ENCODE measurements at places on chromosomes 2 and 18.

DNA sequence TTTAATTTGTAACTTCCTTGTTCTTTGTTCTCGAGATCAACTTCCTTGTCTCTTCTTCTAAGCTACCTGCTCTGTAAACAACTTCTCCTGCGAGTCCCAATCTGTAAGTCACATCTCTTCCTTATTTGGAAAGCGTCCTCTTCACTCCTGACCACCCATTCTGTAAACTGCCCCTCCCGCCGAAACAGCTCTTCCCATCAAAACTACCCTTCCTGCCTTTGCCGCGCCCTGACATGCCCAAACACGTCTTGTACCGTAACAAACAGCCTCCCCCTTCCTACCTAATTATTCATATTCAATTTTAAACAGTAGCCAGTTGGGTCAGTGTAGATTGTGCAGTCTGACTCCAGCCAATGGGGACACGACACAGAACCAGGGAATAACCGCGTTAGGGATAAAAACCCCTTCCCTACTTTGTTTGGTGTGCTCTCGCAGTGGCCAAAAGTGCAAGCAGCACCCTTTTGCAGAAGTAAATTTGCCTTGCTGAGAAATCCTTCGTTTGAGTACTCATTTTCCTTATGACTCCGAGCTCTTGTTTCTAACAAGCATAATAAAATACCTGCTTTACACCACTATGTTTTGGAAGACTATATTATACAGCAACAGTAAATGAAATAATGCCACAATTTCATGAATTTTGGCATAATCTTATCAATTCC, 39.8 kb downstream of the PIAS2 start:
- no peak for DNase-seq

GRCh38 chr2:231068525-231069222, 12.0 kb downstream of the PSMD1 start:
- no peak for DNase-seq

DNA sequence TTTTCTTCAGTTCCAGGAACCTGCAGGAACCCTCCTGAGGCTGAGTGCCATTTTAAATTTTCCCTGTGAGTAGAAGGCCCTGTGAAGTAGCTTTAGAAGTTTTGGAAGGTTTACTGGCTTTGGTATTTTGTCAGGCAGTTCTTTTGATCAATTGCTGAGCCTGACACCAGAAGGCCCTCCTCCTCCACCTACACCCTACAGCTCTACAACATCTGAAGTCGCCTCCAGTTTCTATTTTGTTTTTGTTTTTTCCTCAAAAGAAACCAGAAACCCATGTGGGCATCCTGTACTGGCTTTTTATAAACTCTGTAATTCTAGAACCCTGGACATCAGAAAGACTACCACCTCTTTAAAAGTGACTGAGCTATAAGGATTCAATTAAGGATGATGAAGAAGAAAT, 153.7 kb downstream of the NRXN1 start:
- no peak for DNase-seq

DNA sequence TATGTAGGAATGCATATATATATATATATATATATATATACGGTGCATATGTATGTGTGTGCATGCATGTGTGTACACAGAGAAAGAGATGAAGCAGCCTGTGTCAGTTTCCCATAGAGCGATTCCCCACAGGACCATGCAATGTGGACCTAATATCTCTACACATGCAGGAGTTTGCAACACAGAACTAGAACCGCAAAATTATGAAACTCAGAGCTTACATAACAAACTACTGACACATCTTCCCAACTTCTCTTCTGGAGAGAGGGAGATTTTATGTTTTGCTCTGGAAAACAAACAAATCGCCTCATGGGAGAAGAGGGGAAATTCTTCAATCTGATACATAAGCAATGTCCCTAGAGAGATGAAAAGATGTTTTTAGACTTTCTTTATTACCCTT, 377.2 kb downstream of the LRATD1 start:
- DNase-seq: no peak

- DNase-seq: no peak
Observed at GRCh38 chr18:31976242-31976641, 33.3 kb upstream of the TRAPPC8 start.

DNA sequence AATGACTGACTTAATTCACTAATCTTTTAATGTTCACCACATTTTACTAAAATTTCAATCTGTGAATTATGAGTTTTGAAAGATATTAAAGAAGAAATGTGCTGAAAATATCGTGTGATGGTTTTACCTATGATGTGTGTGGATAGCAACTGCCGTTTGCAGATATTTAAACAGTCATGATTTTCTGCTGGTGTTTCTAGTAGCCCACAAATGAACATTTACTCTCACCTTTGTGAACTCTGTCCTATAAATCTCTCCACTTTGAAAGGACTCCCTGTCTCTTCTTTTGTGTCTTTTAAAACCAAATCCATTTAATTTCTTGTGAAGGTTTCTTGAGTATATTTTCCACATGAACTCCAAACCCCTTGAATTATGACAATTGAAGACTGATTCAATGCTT, 771.2 kb upstream of the SALL3 start:
- DNase-seq: no peak

- DNase-seq: no peak
Observed at GRCh38 chr18:62372156-62372555, 47.0 kb downstream of the TNFRSF11A start.

GRCh38 chr2:17311771-17312511, 206.3 kb downstream of the RAD51AP2 start:
- no peak for DNase-seq

GRCh38 chr2:129877795-129878775, 101.4 kb upstream of the RAB6C start:
- peak; percentile 41 for DNase-seq

GRCh38 chr2:121545913-121546312, 15.2 kb downstream of the RNU4ATAC start:
- no peak for DNase-seq

DNA sequence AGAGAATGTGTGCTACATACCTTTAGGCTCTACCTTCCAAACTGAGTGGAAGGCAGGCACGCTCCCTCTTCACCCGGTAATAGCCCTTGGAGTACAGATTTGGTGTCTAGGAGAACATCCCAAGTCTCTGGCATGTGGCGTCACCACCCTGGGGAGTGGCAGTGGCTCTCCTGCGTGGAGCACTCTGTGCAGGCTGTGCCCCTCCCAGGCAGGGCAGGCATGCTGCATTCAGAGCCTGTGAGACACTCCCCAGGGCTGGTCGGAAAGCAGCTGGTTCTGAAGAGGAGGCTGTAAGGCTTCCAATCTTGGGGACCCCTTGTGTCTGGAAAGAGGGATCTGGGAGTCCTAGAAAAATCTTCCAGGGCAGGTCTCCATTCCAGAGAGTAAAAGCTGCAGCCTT, 193.3 kb downstream of the ANKRD30B start:
- DNase-seq: no peak

GRCh38 chr2:36367895-36368353, 12.3 kb downstream of the CRIM1 start:
- no peak for DNase-seq

Data from activated naive CD4-positive, alpha-beta T cell (primary cell).